Calu3 (cell line): ENCODE measurements at places on chromosomes 6 and 20. TPM values are rescaled to one million over a fixed set of nuclear protein-coding genes. Genes with fewer than 3 reads are reported as not detected.

DNA sequence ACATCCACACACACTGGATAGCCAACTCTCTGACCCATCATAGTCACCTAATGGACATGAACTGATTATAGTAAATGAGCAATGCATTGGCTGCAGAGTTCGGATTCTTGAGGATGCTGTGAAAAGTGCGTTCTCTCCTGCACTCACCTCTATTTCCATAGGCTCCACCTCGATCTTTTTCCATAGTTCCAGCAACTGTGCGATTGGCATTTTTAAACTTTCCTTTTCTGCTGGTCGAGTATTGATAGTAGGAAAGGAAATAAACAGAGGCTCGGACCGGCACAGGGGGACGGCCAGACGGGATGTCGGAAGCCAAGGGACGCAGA lies 94.4 kb downstream of the RNASET2 start:
- H3K36me3 ChIP-seq = peaks cover 11% of the 10 kb centered on the region
- peak overlapping the region; percentile 80 for H3K4me3 ChIP-seq
- H3K27ac ChIP-seq = no peak overlapping the region
- H3K4me1 ChIP-seq = no peaks in the 10 kb centered on the region
- DNase-seq = no peak
- H3K27me3 ChIP-seq = peaks cover 58% of the 10 kb centered on the region

- H3K36me3 ChIP-seq = peaks cover 19% of the 10 kb centered on the region
- H3K4me1 ChIP-seq = peaks cover 10% of the 10 kb centered on the region
- H3K4me3 ChIP-seq = no peak overlapping the region
- H3K27me3 ChIP-seq = no peaks in the 10 kb centered on the region
- DNase-seq = no peak
Measured at GRCh38 chr6:142411145-142411544, 109.3 kb downstream of the ADGRG6 start.

- no peaks in the 10 kb centered on the region for H3K27me3 ChIP-seq
- peaks cover 32% of the 10 kb centered on the region for H3K4me1 ChIP-seq
- no peak overlapping the region for H3K27ac ChIP-seq
- no peaks in the 10 kb centered on the region for H3K36me3 ChIP-seq
- no peak for DNase-seq
- H3K4me3 ChIP-seq = peak overlapping the region; percentile 3
Measured at GRCh38 chr6:135633573-135633972, 136.0 kb upstream of the AHI1 start.

- H3K4me1 ChIP-seq = no peaks in the 10 kb centered on the region
- no peak overlapping the region for H3K4me3 ChIP-seq
- no peaks in the 10 kb centered on the region for H3K27me3 ChIP-seq
- no peak overlapping the region for H3K27ac ChIP-seq
- no peak for DNase-seq
Measured at GRCh38 chr20:30919514-30920188, 337.8 kb upstream of the DEFB115 start.

DNA sequence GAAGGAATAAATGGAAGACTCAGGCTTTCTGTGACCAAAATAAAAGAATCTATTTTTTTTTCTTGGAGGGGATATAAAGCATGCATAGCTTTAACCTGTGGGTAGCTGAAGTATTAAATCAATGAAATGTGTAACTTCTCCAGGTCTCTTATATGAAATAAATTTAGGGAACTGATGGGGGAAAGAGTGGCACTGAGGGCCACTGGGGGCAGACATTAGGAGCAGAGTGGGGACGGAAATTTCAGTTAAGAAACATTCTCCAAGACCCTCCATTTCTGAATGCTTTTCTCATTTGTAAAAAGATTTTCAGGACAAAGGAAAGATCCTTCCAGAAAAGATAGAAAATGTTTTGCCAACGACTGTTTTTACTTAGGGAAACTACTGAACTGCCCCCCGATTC lies 131.0 kb downstream of the GPX5 start:
- no peak for DNase-seq
- peaks cover 25% of the 10 kb centered on the region for H3K36me3 ChIP-seq
- peaks cover 15% of the 10 kb centered on the region for H3K4me1 ChIP-seq

DNA sequence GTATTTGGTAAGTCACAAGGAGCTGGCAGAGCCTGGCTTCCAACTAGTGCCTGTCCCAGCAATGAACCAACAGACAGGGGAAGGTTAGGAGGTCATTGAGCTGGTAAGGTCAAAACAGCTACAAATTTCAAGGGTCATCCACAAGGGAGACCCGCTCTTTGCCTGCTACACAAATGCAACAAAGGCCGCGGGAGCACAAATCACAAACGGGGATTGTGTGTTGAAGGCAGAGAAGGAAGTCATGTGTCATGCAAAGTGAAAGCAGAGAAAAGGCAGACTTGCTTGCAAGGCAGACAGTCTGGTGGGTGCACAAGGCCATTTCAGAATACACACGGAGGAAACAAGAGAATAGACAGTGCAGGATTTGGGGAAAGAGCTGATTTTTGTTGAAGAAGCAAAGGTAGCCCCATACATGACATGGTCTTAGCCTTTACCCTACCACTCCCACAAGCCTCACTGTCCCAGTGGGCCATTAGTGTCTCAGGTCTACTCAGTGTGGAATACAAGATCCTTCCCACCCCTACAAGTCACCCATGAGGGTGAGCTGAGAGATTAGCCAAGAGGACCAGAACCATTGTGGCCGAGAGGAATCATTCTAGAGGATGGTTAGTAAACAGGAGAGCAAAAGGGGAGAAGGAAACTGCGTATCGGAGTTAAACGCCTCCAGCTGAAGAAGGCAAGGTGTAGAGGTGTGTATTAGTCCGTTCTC lies 18.1 kb upstream of the SAMHD1 start:
- no peaks in the 10 kb centered on the region for H3K4me1 ChIP-seq
- H3K4me3 ChIP-seq = no peak overlapping the region
- DNase-seq = no peak
- H3K27me3 ChIP-seq = no peaks in the 10 kb centered on the region
- no peak overlapping the region for H3K27ac ChIP-seq

DNA sequence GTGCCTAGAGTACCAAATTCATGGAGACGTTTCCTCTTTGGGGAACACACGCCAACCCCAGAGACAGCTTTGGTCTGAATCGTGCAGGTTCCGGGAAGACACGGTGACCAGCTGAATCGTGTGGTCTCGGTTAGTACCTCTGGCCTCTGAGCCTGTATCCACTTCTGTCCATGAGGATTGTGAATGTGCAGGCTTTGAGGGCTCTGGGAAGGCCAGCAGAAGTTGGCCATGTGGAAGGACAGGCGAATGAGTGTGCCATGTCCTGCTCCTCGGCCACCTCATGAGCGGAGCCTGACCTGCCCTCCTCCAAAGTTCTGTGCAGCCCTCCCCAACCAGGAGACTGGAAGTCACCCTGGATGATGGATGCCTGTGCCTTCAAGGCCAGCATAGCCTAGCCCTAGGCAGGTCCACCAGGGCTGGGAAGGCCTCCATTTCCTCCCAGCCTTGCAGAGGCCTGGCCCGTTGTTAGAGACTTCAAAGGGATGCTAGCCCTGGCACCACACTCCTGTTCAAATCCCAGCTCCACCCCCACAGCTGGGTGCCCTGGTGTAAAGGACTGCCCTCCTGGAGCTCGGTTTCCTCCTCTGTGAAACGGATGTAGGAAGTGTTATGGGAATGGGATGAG lies 1.7 kb upstream of the TMEM74B start:
- no peaks in the 10 kb centered on the region for H3K4me1 ChIP-seq
- no peak overlapping the region for H3K27ac ChIP-seq
- H3K36me3 ChIP-seq = peaks cover 7% of the 10 kb centered on the region

DNA sequence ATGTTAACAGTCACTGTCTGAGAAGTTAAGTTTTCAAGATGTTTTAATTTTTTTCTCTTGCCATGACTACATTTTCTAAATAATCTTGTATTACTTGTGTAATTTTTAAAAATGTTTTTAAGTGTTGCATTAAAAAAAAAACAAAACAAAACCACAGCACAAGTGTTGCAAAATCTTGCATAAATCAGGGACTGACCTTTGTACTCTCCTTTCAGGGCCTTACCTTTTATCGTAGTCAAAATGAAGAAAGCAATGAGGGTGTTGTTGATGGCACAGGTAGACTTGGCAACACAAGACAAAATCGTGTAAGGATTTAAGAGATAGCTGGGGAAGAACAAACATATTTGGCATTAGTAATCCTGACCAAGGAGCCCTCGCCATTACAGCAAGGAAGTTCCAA lies 42.5 kb downstream of the PIGU start:
- H3K4me3 ChIP-seq = no peak overlapping the region
- no peak for DNase-seq
- no peaks in the 10 kb centered on the region for H3K27me3 ChIP-seq
- H3K4me1 ChIP-seq = peaks cover 9% of the 10 kb centered on the region
- H3K27ac ChIP-seq = peak overlapping the region; percentile 41

DNA sequence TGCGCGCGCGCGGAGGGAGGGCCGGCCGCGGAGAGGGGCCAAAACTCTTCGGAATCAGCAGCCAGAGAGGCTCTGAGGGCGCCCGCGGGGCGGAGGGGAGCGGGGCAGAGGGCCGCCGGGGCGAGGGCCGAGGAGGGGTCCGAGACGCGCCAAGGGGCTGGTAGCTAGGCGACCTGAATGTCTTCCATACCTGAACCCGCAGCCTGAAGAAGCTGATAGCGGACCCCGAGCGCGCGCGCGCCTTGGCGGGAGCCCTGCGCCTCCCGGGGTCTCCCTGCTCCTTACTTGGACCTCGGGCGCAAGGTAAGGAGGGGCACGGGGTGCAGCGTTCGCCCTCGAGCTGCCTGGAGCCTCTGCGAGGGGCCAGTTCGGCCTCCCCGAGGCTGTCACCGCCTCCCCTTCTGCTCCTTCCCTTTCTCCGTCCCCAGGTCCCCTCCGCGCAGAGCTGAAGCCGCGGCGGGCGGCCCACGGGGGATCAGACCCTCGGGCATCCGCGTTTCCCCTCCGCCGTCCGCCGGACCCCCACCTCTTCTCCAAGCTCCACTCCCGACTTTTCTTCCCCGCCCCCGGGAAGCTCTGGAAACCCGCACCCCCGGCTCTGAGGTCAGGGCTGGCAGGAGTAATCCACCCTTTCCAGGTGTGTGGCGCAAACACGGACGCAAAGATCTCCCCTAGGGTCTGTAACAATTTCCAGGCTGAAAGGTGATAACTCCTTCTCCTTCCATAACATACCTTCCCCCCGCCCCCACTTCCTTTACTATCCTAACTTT lies 13.1 kb upstream of the DEK start:
- H3K27ac ChIP-seq = no peak overlapping the region
- peak overlapping the region; percentile 76 for H3K4me3 ChIP-seq
- H3K27me3 ChIP-seq = peaks cover 39% of the 10 kb centered on the region

Gene SEMG1
- 0.21 TPM in 1 of 2 replicates, not detected in the other for total RNA-seq

Gene SYNDIG1
- total RNA-seq = not detected in 2 replicates
